ENCODE measurements at places on chromosomes 1 and 21.
A peak's percentile ranks its signal among the peaks of the same experiment; 100 is the strongest.

- DNase-seq, result peak; percentile 31
Measured at GRCh38 chr1:91282695-91283420, 121.8 kb downstream of the HFM1 start.

DNA sequence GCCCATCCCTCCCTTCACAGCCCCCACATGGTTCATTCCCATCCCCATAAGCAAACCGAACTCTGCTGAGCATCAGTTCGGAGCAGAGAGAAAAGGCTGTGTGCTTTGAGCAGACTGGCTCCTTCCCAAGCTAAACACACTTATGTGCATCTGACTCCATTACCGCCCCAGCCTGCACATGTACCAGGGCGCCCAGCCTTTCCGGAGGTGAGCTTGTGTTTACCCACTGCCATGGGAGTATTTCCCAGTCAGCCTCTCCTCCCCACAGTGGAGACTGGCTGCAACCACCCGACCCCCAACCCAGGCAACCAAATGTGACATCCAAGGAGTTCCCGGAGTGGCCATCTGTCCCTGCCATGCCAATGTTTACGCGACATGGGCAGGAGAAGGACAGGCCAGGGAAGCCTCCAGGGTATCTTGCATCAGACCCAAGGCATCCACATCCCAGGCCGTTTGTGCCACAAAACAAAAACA is 9.4 kb downstream of the TIAM1 start:
- DNase-seq, result no peak

- DNase-seq, result peak; percentile 65
Measured at GRCh38 chr1:97943354-97943753, 22.5 kb upstream of the DPYD start.

DNA sequence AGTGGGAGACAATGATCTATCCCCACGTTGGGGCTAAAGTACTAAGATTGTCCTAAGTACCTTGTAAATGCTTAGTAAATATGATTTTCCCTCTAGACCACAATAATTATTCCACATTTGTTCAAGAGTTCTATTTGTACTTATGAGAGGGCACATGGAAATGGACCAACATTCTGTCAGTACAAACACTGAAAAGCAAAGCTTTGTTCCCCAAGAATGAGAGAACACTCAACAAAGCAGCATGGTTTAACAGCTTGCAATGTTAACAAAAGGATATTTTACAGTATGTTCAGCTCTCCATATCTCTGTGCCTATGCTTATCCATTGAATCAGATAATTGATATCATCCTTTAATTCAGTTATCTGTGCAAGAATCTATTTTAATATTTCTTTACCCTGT is 35.4 kb downstream of the RBM11 start:
- no peak for DNase-seq

DNA sequence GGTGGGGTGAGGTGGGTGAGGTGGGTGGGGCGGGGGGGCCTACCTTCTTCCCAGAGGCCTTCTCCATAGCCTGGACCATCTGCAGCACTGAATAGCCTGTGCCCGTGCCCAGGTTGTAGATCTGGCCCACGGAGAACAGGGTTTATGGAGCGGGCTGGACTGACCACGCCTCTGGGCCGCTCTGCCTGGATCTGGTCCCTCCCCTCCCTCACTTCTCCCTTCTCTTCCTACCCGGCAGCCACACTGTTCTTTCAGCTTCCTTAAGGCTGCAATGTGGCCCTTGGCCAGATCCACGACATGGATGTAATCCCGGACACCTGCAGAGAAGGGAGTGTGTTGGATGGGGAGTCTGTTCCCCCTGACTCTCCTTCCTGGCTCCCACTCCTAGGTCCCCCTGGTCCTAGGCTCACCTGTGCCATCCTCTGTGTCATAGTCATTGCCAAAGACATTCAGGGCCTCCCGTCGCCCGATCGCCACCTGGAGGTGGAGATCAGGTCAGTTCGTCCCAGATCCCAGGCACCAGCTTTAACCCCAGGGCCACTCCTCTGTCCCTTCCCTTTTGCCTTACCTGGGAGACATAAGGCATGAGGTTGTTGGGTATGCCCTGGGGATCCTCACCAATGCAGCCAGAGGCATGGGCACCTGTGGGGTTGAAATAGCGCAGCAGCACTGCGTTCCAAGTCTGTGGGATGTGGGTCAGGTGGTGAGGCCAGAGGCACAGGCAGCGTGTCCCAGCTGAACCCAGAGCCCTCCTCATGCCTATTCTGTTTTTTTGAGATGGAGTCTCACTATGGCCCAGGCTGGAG is 3.9 kb downstream of the GALE start:
- DNase-seq, result no peak

- DNase-seq, result no peak
Measured at GRCh38 chr1:13228343-13228781, 2.4 kb upstream of the PRAMEF18 start.

DNA sequence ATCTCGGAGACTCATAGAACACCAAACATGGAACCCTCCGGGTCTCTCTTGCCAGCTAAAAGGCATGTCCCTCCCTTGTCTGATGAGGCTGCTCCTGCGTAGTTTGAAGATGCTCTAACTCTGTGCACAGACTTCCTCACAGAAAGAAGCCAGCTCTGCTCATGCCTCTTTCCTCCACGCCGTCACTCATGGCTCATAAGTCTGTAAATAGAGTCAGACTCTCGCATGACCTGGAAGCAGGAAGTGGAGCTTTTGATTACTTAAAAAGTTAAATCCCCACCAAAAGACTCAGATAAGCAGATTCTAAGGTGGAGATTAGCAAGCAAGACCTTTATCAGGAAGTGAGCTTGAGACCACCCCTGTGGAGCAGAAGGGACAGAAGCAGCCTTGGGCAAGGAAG is 171.6 kb downstream of the TRIM33 start:
- no peak for DNase-seq

GRCh38 chr1:168491527-168492164 is 52.2 kb downstream of the XCL2 start:
- DNase-seq, result no peak

DNA sequence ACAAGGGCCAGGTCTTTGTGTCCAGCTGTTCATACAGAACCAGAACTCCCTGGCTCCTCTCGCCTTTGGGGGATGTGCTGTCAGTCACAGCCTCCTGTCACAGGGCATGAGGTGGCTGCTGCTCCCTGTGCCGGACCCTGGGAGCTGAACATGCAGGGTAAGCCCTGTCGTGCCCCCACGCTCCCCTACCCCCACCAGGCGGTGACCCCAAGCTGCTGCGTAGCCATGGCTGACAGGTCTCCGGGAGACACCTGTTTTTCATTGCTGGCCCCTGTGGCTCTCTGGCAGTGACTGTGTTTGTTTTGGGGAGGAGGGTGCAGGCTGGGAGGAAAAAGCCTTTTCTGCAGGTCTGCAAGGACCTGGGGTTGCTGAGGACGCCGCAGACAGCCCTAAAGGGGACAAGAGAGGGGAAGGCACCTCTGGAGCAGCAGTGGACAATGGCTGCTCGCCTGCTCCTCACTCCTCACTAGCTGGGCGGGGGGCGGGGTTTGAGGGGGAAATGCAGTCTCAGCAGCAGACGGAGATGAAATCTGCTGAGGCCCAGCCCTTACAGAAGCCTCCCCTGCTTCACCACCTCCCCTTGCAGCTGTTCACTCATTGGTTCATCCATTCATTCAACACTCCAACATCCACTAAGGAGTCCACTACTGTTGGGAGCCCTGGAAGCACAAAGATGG is 81.4 kb downstream of the TRABD2B start:
- DNase-seq, result no peak

GRCh38 chr1:152440635-152441471 is 26.8 kb upstream of the CRNN start:
- peak; percentile 35 for DNase-seq

- no peak for DNase-seq
Measured at GRCh38 chr1:185819798-185820197, 85.6 kb downstream of the HMCN1 start.

DNA sequence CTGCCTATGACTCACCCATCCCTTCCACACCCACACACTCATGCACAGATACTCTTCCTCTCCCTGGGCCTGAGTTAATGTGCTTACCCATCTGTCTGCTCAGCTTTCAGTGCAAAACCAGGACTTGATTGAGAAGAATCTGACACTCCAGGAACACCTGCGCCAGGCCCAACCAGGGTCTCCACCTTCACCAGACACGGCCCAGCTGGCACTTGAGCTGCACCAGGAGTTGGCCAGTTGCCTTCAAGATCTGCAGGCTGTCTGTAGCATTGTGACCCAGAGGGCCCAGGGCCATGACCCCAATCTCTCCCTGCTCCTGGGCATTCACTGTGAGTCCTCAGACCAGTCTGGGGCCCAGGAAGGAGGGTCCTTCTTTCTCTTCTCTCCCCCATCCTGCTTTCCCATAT is 3.5 kb upstream of the SH3BGRL3 start:
- DNase-seq, result no peak

DNA sequence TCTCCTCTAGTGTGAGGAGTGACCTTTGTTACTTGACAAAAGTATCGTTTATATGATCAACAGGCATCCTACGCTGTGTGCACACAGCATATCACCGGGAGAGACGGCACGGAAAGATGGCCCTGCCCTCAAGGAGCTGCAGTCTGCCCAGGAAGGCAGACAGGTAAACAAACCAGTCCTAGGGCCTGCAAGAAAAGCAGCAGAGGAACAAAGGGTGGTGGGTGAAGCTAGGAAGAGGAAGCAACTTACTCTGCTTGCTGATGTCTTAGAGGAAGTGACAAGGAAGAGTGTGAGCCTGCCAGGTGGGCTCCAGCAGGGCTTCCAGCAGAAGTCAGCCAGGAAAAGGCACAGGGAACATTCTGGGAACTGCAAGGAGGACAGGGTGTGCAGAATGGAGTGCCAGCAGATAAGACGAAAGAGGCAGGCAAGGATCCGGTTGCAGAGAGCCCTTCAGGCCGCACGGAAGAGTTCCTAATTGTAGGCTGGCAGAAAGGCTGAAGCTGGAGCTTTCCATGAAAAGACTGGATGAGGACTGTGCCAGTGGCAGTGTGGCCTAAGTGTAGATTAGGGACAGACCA is 106.7 kb downstream of the SLC45A1 start:
- no peak for DNase-seq

DNA sequence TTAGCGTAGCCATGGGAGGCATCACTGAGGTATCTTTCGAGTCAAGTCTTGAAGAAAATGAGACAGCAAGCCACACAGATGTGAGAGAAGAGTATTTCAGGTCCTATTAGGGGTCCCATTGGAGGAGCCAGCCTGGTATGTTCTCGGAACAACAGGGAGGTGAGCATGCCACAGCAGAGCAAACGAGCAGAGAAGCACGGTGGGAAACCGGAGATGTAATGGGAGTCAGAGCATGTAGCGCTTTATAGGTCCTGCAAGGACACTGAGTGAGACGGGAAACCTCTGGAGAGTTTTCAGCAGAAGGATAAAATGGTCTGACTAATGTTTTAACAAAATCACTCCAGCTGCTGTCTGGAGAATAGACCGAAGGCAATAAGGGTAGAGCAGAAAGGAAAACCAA is 15.9 kb downstream of the H3-3A start:
- no peak for DNase-seq

- DNase-seq, result no peak
Measured at GRCh38 chr1:207823531-207823879, 71.7 kb downstream of the CD46 start.

DNA sequence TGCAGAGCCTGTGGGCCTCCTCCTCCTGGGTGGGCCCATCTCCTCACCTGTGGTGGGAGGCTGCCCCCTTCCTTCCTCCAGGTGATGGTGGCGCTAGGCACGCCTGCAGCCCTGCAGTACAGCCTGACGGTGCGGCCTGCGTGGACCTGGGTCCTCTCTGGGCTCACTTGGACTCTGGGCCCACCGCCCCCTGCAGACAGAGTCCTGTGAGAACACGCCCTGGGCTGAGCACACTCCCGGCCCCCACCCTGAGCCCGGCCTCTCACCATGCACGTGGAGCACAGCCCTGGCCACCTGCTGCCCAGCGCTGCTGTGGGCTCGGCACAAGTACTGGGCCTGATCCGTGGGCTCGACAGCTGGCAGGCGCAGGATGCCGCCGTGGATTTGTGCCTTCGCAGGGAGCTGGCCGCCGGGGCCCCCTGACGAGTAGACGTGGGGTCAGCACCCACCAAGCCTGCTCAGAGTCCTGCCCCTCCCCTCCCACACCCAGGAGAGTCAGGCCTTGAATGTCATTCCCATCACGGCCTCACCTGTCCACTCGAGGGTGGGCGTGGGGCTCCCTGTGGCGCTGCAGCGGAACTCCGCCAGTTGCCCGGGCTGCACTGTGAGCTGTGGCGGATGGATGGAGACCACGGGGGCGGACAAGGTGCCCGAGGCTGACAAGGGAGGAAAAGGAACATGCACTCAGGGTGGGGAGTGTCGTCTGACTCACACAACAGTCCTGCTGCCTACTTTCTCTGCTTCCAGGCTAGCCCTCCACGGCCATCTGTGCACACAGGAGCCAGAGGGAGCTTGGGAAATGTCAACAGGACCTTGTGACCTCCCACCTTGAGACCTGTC is 43.4 kb downstream of the LDLRAD2 start:
- DNase-seq, result no peak

DNA sequence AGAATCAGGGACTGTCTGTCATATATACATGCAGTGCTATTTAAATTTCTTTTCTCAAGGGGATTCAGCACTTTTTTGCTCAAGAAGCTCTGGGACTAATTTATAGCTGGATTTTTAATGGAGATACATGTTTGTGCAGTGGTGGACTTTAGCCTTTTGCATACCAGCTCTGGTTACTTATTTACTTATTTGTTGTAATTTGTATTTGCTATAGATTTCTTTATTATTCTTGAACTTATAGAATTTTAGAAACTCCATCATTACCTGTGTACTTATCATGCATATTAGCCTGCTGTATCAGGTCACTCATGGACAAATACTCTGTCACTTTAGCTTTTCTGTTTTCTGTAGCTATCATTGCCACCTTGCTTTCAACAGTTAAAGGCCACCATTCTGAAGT is 1296.9 kb upstream of the TMPRSS15 start:
- DNase-seq, result no peak

GRCh38 chr1:175792136-175792535 is 48.7 kb upstream of the TNR start:
- DNase-seq, result no peak

GRCh38 chr1:15702722-15703550 is 18.8 kb downstream of the PLEKHM2 start:
- DNase-seq, result no peak

- no peak for DNase-seq
Measured at GRCh38 chr1:52635321-52636089, 2.5 kb downstream of the SHISAL2A start.

- no peak for DNase-seq
Measured at GRCh38 chr1:94714152-94714551, 106.0 kb upstream of the SLC44A3 start.

GRCh38 chr1:85689775-85690404 is 18.3 kb downstream of the ZNHIT6 start:
- DNase-seq, result no peak

- DNase-seq, result no peak
Measured at GRCh38 chr1:180137776-180138175, 16.9 kb upstream of the QSOX1 start.

- peak; percentile 50 for DNase-seq
Measured at GRCh38 chr1:209583408-209583807, at the start of gene CAMK1G. Gene CAMK1G, plus strand, starts transcription at chr1:209583714. Its CDS starts 11,270 bp downstream, at chr1:209594984.

GRCh38 chr1:31759298-31760023 is 4.7 kb downstream of the ADGRB2 start:
- no peak for DNase-seq

- DNase-seq, result no peak
Measured at GRCh38 chr1:33256221-33256470, 146 bp upstream of the ZNF362 start.
